ENCODE measurements at places on chromosomes 5 and 9.

DNA sequence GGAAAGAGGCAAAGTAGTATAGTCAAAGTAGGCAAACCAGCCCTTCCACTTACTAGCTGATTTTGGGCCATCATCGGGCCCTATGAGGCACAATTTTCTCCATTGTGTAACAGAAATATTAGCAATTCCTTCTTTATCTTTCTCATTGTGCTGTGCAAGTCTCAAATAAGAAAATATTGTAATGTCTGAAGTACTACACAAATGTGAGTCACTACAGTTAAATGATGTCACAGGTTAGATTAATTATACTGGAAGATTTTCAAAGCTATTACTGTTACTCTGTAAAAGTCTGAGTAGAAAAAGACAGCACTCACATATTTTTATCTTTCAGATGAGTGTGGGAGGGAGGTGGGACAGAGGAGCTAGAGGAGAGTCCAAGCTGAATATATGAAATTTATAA is 12.4 kb upstream of the TMC1 start:
- DNase-seq: no peak

- no peak for DNase-seq
Measured at GRCh38 chr9:128860937-128861336, 20.8 kb downstream of the KYAT1 start.

DNA sequence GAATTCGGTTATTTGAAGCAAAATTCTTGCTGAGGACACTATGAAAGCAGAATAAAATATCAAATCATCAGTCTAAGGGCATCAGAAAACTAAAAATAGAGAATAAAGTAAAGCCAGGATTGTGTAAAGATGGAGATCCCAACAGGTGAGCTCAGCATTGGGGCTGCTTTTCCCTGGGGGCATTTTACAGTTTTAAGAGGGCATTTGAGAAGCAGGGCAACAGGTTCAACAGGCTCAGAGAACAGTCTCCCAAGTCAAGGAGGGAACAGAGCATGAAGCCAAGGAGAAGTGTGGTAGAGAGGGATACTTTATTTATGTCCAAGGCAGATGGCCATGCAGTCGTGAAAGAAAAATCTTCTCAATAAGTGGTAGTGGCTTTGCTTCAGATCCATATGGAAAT is 145.4 kb downstream of the SYK start:
- DNase-seq: no peak

DNA sequence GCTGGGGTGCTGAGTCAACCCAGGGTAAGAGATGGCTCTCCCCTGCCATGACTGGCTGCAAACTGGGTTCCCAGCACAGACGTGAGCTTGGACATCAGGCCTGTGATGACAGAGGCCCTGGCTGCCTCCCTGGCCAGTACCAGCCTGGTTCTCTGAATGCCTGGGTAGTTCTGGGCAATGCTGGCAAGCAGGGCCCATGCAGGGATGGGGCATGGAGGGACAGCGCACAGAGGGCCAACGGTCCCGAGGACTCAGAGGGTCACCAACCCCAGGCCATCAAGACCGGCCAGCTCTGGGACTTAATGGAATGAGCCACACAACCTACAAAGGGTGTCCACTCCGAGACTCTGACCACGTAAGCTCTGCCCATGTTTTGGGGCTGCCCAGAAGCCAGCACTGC is 241.4 kb downstream of the FSTL4 start:
- no peak for DNase-seq

- peak; percentile 41 for DNase-seq
Measured at GRCh38 chr9:129458663-129459546, 162.0 kb downstream of the C9orf50 start.

- DNase-seq: peak; percentile 38
Measured at GRCh38 chr9:121299467-121300282, 31.7 kb downstream of the GSN start.

DNA sequence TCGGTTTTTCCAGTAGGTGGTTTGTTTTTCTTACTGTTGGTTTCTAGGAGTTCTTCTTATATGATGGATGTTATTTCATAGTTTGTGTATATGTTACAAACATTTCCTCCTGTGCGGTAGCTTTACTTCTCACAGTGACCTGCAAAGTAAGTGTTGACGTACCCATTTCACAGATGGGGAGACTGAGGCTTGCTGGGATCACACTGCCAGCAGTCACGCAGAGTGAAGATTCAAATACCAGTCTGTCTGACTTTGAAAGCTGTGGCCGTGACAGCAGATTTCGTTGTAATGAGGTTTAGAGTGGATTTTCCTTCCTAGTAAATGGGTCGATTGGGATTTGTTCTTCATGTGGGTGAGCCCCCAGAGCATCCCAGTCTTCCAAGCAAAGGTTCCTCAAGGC is 13.0 kb downstream of the DBH start:
- DNase-seq: no peak

- DNase-seq: no peak
Measured at GRCh38 chr5:175354964-175355363, 89.0 kb downstream of the DRD1 start.

- no peak for DNase-seq
Measured at GRCh38 chr5:33425314-33425713, 15.5 kb upstream of the TARS1 start.

- DNase-seq: no peak
Measured at GRCh38 chr5:33891446-33891787, 373 bp downstream of the ADAMTS12 start.

DNA sequence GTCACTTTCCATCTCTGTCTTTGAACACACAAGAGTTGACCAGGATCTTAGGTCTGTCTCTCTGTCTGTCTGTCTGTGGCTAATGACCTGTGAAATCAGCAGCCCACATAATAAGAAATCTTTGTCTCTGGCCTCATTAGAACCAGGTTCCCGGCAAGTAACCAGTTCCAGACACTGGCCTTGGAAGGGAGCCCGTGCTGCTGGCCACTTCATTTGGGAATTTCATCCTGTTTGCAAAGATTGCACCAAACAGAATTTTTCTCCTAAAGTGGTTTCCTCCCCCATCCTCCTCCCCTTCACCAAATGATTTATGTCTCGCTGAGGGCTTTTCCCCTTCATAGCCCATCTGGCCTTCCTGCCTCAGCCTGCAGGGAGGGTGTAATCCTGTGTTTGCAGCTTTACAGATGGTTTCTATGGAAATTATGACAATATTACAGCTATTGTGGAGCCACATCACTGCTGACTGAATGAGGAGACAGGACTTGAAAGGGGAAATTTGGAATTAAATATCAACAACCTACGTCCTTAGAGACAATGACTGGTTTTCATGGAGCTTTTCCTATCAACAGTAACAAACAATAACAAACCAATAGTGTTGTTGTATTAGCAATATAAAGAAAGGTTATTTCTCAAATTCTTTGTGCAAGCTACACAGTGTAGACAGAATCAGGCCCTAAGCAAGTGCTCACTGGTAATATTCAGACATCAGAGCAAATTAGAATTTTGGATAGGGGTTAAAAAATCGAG is 25.7 kb downstream of the DPYSL3 start:
- no peak for DNase-seq

- no peak for DNase-seq
Measured at GRCh38 chr9:129407905-129408452, 212.9 kb downstream of the C9orf50 start.

DNA sequence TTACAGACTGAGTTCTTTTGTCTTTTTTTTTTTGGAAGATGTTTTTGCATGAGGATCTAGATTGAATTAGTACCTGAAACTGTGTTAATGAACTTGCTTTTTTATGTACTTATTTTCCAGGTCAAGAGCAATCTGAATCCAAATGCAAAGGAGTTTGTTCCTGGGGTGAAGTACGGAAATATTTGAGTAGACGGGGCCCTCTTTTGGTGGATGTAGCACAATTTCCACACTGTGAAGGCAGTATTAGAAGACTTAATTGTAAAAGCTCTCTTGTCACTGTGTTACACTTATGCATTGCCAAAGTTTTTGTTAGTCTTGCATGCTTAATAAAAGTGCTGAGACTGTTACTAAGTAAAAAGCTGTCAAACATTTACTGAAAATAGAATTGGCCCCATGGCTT is 14.5 kb downstream of the SLC23A1 start:
- DNase-seq: no peak

GRCh38 chr5:80623999-80624398 is 30.5 kb upstream of the MSH3 start:
- no peak for DNase-seq

- DNase-seq: no peak
Measured at GRCh38 chr5:5025774-5026408, 114.2 kb upstream of the ADAMTS16 start.

DNA sequence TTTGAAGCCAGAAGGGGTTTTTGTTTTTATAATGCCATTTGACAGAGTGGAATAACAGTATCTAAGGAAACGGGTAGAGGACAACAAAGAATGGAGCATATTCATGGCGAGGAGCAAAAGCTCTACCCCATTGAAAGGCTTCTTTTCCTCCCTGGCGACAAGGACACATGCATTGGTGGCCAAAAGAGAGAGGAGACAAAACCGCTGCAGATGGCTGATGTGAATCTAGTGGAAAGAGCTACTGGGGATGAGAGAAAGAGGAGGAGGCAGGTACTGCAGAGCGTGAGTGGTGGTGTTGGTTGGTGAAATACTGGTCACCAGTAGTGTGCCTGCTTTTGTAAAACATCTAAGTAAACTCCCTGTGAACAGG is 491 bp downstream of the APC start:
- DNase-seq: peak; percentile 55

All from occipital lobe (tissue), 3 donors.